Activated CD4-positive, alpha-beta T cell treated with anti-CD3 and anti-CD28 coated beads, Interleukin-2, amount 50 U/mL, for 16 hours (primary cell): ENCODE measurements at places on chromosomes 1 and 21.

- no peak for DNase-seq
Observed at GRCh38 chr1:64975127-64975526, 8.8 kb upstream of the JAK1 start.

DNA sequence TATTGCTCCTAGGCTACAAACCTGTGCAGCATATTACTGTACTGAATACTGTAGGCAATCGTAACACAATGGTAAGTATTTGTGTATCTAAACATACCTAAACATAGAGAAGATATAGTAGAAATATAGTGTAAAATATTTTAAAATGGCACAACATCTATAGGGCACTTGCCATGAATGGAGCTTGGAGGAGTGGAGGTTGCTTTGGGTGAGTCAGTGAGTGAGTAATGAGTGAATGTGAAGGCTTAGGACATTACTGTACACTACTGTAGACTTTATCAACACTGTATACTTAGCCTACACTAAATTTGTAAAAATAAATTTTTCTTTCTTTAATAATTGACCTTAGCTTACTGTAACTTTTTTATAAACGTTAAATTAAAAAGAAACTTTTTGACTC, 7.9 kb downstream of the LEFTY2 start:
- DNase-seq: no peak

DNA sequence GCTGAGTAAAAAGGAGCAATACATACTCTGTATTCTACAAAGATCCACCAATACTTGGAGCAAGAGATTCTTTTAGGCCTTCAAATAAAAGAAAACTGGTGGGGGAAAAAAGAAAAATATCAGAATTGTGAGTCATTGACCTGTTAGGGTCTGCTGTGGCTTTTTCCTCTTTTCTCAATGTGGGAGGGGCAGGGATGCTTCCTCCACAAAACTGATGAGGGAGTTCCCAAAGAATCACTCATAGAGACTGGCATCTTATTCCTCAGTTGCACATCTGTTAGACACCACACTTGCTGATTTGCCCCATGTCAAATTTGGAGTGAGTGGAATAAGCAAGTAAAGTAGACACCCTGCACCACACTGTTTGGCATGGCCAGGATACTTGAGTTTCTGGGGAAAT, 16.6 kb downstream of the C1orf141 start:
- DNase-seq: no peak

GRCh38 chr1:101128211-101128727, 102.7 kb upstream of the DPH5 start:
- DNase-seq: no peak

GRCh38 chr1:244665771-244666217, 12.9 kb downstream of the DESI2 start:
- DNase-seq: no peak

DNA sequence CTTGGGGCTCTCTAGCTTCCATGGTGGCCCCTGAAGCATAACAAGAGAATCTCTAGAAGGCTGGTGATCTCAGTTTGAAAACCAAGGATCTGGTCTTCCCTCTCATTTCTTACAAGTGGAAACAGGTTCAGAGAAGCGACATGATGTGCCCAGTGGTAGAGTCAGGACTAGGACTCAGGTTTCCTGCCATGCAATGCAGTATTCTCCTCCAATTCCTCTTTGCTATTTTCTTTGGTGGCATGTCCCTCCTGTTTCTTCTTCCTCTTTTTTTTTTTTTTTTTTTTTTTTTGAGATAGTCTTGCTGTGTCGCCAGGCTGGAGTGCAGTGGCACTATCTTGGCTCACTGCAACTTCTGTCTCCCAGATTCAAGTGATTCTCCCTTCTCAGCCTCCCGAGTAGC, 195.6 kb upstream of the C1orf105 start:
- DNase-seq: no peak

- no peak for DNase-seq
Observed at GRCh38 chr1:76577525-76578185, 289.6 kb upstream of the ST6GALNAC5 start.

GRCh38 chr1:27574871-27575831, 28.8 kb downstream of the AHDC1 start:
- no peak for DNase-seq

DNA sequence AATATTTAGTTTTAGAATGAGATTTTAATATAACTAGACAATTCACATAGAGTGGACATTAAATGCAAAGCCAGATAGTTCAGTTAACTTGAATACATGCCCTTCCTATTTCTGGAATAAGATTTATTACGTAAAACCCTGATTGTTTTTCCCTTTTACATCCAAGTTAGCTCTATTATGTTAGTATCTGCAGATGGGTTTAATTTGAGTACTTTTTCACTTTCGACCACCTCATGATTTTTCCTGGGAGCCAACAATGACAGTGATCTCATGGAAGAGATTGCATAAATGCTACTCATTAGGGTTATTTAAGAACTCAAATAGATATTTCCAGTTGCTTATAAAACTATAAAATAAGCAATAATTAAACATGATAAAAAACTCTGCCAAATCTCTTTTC, 199.4 kb upstream of the PTGFR start:
- DNase-seq: no peak

DNA sequence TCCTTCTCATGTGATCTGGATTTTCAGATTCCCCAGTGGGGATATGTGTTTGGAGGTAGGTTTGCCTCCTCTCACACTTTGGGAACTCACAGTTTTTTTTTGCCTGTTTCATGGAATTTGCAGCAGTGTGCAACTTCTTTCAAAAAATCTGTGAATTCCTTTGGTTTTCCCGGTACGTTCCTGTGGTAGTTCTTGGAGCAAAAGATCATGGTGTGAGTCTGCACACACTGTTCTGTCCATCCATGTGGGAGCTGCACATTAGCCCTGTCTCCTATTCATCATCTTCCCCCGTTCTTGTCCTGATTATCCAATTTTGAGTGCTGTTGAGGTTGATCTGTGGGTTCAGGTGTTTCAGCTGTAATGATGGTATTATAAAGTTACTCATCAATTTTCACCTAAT, 30.3 kb upstream of the TACSTD2 start:
- no peak for DNase-seq

DNA sequence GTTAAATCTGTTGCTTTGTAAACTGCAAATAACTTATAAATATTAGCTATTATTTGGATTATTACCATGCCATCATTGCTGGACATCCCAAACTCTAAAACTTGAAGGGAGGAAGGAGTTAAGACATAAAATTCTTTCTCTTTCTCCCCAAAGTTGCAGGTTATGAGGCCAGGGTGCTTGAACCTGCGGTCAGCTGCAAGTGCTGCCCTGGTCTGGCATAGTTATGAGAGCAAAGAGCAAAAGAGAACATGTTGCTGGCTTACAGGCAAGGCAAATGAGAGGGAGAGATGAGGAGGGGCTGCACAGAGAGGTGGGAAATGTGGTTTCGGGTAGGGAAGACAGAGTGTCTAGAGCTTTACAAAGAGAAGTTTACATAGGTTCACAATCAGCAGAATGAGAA, 30.8 kb downstream of the GADD45A start:
- DNase-seq: no peak
